ENCODE measurements at places on chromosomes 12 and 14.

- no peak for DNase-seq
Observed at GRCh38 chr14:99028521-99028920, 243.5 kb downstream of the BCL11B start.

GRCh38 chr14:82755476-82755875, 1221.8 kb upstream of the SEL1L start:
- DNase-seq, result no peak

- peak; percentile 83 for DNase-seq
Observed at GRCh38 chr14:106459971-106460730, 933.8 kb downstream of the TMEM121 start.

GRCh38 chr12:111192647-111193046, 176.2 kb downstream of the PHETA1 start:
- DNase-seq, result no peak

DNA sequence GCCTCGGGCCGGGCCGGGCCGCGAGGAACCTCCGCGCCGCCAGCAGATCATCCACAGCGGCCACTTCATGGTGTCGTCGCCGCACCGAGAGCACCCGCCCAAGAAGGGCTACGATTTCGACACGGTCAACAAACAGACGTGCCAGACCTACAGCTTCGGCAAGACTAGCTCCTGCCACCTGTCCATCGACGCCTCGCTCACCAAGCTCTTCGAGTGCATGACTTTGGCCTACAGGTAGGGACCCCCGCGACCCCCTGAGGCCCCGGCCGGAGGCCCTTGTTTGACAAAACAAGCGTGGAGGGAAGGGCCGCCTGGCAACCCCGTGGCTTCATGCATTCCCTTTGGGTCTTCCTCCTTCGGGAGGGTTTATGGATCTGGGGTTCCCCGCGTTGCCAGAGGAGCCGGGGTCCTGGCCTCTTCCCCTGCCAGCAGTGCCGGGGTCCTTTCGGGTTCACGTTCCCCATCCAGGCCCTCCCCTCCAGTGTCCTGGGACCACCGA, 526 bp downstream of the MLXIP start:
- peak; percentile 48 for DNase-seq

GRCh38 chr12:6250343-6250742, 50.1 kb downstream of the CD9 start:
- DNase-seq, result no peak

- DNase-seq, result no peak
Observed at GRCh38 chr14:88838015-88838414, 13.6 kb downstream of the TTC8 start.

GRCh38 chr14:99891900-99892299, 98.7 kb downstream of the EML1 start:
- no peak for DNase-seq
